ENCODE measurements at places on chromosomes 3 and 15.
A peak's percentile ranks its signal among the peaks of the same experiment; 100 is the strongest.

DNA sequence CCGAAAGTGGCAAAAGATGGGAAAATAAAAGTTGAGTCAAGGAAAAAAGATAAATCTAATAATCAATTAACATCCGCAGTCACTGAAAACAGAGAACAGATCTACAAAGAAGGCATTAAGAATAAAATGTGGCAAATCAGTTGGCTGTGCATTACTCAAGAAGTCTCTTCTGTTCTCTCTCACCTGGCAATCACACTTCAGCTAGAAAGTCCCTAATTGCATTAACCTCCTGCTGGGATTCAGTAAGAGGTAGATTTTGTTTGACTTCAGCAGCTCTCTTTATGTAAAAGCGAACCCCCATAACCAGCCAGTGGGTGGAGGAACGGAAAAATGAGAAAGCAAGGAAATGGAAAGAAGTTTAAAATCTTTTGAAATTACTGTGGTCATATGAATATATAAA is 94.7 kb upstream of the PLXND1 start:
- no peak for DNase-seq

GRCh38 chr3:103169289-103169688 is 734.5 kb downstream of the ZPLD1 start:
- no peak for DNase-seq

- DNase-seq = no peak
Observed at GRCh38 chr3:139830817-139831216, 104.2 kb upstream of the CLSTN2 start.

DNA sequence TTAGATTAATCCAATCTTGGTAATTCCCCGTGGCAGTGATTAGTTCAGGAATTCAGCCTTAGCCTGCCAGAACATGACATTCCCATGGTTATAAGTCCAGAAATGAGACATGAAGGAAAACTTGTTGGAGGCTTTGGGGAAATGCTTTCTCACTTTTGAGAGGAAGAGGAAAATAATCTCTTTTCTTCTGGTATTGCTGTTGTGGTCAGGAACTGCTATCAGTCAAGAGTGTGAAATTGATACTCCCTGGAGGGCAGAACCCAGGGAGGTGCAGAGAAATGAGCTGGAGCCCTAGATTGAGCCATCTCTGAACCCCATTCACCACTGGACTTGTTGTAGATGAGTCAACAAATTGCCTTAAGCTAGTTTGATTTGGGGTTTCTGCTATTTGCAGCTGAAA is 38.6 kb upstream of the APH1B start:
- DNase-seq = no peak

GRCh38 chr3:193997228-193998122 is 138.5 kb upstream of the HES1 start:
- DNase-seq = no peak

DNA sequence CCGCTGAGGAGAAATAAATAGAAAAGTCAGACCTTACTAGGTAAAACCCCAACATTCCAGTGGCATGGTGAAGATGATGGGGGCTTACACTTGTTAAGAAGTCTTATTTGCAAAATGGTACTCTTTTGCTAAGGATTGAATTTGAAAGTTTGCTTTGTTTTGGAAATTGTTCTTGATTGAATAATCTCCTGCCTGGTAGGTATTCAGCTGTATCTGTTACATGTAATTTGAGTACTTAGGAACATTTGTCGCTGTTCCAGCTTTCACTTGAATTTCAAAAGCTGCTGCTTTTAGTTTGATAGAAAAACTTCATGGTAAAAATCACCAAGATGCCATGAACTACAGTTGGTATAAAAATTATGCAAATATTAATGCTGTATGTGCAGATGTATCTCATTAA is 44.6 kb downstream of the TFG start:
- no peak for DNase-seq

DNA sequence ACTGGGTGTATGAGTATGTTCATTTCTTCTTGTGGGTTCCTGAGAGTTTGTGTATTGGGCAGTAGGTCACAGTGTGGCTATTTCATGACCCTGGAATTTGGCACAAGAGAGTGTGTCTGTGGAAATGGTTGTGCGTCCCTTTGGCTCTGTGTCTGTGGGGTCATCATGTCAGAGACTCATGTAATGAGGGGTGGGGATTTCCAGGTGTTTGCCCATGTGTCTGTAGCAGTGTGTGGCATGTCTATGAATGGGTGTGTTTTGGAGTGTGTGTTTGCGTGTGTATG is 1.3 kb upstream of the GATA2 start:
- no peak for DNase-seq

DNA sequence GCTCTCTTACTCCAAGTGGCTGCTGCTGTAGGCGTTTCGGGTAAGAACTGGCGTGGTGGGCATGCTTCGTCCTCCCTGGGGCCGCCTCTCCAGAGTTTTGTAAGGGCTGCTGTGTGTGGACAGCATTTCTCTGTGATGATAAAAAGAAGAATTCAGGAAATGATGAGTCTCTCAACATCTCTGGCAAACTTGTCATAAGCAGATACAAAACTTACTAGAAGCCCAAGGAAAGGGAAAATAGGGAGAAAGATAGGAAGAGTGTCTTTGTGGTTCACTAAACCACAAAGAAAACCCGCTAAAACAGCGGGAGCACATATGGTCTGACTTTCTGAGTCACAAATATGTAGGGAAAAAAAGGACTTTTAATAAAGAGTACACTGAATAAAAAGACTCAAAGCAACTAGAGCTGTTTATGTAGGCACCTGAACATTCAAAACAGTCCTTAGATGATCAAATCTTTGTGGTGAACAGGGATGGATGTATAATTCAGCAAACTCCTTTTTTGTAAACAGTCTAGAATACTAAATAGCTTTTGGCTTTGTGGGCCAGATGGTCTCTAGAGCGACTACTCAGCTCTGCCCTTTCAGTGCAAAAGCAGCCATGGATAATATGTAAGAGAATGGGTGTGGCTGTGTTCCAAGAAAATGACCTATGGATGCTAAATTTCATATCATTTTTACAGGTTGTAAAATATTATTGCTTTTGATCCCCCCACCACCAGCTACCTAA is 60.4 kb upstream of the LMOD3 start:
- DNase-seq = no peak

DNA sequence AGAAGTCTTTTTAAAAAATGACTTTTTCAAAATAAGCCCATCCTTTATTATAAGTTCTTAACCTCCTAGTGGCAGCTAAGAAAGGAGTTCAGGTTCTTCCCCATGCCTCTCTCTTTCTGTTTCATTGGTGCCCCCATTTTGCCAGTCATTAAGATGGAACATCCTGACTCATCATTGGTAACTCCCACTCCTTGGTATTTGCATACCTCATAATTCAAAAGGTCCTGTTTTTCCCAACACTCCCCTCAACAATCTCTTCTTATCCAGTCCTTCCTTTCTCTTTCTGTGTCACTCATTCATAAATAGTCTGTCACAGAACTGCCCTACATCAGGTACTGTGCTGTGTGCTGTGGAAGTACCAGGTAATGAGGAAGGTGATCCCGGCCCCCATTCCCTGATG is 394.0 kb downstream of the FOXP1 start:
- no peak for DNase-seq

- no peak for DNase-seq
Observed at GRCh38 chr3:14461748-14462324, 59.4 kb downstream of the SLC6A6 start.

DNA sequence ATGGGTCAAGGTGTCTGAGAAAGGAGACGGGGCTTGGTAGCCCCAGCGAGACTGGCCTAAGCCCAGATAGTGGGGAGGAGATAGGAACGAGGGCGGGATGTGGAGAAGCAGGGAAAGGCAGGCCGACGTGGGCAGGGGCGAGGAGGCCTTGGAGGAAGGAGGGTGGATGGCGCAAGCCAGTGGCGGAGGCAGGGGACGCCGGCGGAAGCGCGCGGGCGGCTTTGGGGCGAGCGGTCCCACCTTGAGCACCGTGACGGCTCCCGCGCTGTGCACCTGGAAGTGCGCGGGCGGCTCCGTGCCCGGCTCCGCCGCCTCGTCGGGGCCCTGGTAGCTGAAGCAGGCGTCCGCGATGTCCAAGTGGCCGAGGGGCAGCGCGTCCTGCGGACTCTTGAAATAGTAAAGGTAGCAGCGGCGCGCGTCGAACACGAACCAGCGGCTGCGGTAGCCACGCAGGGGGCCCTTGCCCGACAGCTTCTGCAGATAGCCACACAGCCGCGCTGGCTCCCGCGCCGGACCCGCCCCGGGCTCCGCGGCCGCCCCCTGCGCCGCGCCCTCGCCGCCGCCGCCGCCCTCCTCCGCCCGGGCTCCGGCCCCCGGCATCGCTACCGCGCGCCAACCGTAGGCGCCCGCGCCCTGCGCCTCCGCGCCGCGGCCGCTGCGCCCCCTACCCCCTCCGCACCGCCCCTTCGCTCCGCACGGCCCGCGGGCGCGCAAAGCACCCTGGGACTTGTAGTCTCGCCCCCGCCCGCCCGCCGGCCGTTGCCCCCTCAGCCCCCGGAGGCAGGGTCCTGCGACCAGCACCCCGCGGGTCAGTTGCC is at the start of gene TBC1D2B:
Gene TBC1D2B (minus strand): TSS at position 659 of the 818 bp plus-strand sequence. CDS start 59 bp downstream, at position 600.
- peak; percentile 57 for DNase-seq

- no peak for DNase-seq
Observed at GRCh38 chr3:191901741-191902140, 440.8 kb downstream of the PYDC2 start.

Measured in stimulated activated CD8-positive, alpha-beta memory T cell treated with anti-CD3 and anti-CD28 coated beads, Interleukin-15, amount 100 ng/mL, for 24 hours (primary cell).